Keratinocyte (primary cell): ENCODE measurements at places on chromosomes 7 and 10.
A peak's percentile ranks its signal among the peaks of the same experiment; 100 is the strongest.

DNA sequence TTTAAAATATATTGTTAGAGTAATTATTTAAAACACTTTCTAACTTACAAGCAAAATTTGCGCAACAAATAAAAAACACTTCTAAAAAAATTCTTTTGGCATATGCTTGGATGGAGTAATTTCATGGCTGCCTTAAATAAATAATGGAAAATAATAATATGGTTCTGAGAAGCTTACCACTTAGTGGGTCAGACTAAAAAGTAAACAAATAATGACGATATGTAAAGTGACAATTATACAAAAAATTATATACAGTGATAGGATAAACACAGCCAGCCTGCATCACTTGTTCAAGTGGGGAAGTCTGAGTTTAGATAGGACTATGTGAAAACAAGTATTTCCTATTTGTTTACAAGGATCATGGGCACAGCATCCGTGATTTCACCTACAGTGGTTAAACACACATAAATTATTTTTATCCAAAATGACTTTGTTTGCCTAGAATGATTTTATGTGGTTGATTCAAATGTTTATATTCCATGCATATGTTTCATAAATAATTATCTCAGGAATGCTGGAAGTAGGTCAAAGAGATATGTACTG lies 141.7 kb upstream of the SEMA3D start:
- DNase-seq: no peak

GRCh38 chr7:101125989-101126650 lies 784 bp upstream of the SERPINE1 start:
- no peak for DNase-seq

GRCh38 chr10:3672220-3672619 lies 112.8 kb downstream of the KLF6 start:
- DNase-seq: no peak

DNA sequence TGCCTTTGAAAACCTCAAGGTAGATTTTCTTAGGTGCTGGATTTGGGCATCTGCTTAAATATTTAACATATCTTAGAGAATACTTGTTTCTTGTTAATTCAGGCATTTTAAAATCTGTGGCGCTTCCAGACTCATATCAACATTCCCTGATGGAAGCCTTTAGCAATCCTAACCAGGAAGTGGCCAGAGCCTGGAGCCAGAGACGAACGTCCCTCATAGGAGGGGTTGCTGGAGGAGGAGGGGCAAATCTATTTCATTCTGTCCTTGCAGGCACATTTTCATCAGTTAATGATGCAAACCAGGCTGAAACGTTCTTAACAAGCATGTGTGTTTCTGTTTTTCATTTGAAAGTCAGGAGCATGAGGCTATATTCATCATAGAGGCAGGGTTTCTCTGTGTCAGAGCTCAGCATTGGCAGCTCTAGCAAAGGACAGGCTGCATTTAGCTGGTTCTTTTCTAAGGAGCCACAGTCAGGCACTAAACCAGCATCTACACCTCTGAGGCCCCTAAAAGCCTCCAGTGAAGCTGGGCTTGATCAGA lies 17.8 kb upstream of the IFIT2 start:
- DNase-seq: no peak

DNA sequence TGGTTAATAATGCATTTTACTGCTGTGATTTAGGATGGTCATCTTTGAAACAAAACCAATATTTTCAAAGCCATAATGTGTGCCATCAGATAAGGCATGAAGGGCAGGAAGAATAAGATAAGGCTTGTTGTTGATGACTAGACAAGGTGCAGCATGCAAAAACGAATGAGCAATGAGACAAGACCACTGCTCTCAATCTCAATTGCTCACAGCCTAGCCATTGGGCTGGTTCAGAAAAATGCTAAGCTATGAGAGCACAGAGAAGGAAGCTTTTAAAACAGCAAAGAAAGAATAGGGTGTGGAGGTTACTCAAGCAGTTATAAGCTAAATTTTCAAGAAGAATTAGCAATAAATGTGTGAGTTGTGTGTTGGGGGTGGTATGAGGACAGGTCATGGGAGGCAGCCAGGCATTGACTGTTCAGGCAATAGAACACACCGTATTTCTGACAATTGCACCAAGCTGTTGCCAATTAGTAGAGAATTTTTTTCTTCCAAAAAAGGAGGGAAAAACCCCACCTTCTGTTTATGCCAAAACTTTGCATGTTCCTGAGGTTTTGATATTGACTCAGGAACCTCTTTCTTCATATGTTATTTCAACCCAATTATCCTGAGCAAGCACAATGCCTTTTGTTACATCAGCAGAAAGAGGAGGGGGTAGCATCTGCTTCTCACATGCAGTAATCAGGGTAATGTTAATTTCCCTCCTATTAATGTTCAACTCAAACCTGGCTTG lies 276.5 kb downstream of the HDAC9 start:
- no peak for DNase-seq

GRCh38 chr7:826230-826917 lies 5.9 kb upstream of the SUN1 start:
- no peak for DNase-seq

DNA sequence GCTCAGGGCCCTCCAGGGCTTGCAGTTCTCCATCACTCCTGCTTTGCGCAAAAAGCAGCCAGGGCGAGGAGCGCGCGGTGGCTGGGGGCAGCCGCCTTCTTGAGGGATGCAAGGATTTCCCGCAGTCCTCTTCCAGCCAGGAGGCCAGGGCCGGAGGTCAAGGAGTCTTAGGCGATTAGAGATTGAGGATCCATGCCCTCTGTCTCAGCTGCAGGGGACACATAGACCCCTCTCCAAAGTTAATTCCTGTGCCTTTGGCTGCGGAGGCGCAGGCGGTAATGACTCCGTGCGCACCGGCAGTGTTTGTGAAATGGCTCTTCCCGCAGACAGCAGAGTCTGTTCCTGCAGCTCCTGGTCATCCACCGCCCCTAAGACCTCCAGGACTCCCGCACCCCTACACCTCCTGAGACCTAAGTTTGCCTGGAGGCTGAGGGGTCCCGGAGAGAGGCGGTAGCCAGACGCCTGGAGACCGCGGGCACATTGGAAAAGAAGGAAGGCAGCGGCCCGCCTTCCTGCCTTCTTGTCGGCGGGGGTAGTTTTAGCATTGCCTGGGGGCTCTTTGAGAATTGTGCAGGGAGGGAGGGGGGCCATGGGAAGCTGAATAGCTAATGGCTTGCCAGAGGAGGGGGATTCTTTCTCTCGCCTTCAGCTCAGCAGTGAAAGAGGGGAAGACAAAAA lies 3.3 kb upstream of the NEUROG3 start:
- DNase-seq: no peak

DNA sequence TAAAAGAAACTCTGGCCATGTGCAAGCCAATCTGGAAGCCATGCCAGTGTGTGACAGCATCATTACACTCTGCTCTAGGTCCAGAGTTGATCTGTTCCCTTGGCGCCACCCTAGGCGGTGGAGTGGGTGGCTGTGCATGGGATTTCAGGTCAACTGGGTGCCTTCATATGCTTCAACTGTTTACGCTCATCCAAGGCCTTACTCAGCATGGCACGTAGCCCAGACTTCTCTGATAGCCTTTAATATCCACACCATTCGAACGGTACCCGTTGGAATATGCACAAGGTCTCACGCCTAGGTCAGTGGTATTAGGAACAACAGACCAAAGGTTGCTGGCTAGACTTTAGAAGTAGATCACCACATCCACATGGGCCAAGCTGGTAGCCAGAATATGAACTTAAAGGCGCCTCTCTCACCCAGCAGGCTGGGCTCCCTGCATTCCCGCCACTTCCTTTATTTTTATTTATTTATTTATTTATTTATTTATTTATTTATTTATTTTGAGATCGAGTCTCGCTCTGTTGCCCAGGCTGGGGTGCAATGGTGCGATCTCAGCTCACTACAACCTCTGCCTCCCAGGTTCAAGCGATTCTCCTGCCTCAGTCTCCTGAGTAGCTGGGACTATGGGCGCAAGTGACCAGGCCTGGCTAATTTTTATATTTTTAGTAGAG lies 18.7 kb upstream of the ACHE start:
- no peak for DNase-seq

DNA sequence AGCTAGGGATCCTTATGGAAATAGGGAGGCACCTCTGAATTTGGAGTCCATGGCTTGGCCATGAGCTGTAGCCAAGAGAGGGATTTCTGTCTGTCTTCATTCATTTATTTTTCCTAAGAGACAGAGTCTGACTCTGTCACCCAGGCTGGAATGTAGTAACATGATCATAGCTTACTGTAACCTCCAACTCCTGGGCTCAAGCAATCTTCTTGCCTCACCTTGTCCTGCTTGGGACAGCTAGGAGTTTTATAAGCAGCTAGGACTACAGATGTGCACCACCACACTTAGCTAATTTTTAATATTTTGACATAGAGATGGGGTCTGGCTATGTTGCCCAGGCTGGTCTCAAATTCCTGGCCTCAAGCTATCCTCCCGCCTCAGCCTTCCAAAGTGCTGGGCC lies 8.5 kb upstream of the HABP2 start:
- no peak for DNase-seq

- peak; percentile 77 for DNase-seq
Measured at GRCh38 chr10:33509231-33509831, 174.9 kb upstream of the NRP1 start.
